PC-9 (cell line): ENCODE measurements at places on chromosomes 11 and 22.
A peak's percentile ranks its signal among the peaks of the same experiment; 100 is the strongest.

DNA sequence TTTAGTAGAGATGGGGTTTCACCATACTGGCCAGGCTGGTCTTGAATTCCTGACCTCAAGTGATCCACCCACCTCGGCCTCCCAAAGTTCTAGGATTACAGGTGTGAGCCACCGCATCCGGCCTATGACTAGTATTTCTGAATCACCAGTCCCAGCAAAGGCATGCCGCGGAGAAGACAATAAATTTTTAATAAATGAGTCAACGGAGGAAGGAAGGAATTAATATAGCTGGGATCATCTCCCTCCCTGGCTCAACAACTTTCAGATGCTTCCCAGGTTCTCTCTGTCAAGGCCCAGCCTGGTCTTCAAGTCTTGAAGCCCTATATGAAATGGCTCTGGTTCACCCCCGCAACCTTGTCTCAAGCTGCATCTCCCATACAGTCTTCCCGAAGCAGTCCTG lies 45.7 kb downstream of the CYTH4 start:
- peaks cover 94% of the 10 kb centered on the region for H3K4me1 ChIP-seq
- peak overlapping the region; percentile 99 for H3K27ac ChIP-seq

GRCh38 chr22:49203859-49204598 lies 623.6 kb downstream of the BRD1 start:
- H3K4me1 ChIP-seq = no peaks in the 10 kb centered on the region
- no peak overlapping the region for H3K4me3 ChIP-seq
- DNase-seq = no peak
- H3K27ac ChIP-seq = no peak overlapping the region
- H3K36me3 ChIP-seq = no peaks in the 10 kb centered on the region
- peaks cover 95% of the 10 kb centered on the region for H3K27me3 ChIP-seq

DNA sequence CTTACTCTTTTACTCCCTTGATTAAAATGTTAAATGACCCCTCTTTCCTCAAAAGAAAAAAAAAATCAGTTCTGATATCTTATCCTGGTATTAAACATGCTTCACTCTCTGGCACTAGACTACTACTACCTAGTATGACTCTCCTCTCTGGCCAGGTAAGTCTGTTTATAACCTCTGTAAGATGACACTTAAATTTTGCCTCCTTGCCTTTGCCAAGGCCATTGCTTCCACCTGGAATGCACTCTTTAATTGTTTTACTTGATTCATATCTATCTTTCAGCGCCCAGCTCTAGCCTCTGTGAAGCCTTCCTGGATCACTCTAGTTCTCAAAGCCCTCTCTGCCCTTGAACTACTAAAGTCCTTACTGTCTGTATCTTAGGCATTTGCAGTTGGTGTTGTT lies 170.4 kb downstream of the ETS1 start:
- H3K27ac ChIP-seq = no peak overlapping the region
- H3K36me3 ChIP-seq = no peaks in the 10 kb centered on the region

GRCh38 chr11:57303990-57304579 lies 20.7 kb downstream of the TNKS1BP1 start:
- peak; percentile 29 for DNase-seq
- H3K27ac ChIP-seq = no peak overlapping the region
- peaks cover 35% of the 10 kb centered on the region for H3K36me3 ChIP-seq
- peaks cover 20% of the 10 kb centered on the region for H3K4me1 ChIP-seq
- no peaks in the 10 kb centered on the region for H3K27me3 ChIP-seq

GRCh38 chr11:4134806-4135205 lies 40.2 kb downstream of the RRM1 start:
- H3K27me3 ChIP-seq = no peaks in the 10 kb centered on the region
- peak overlapping the region; percentile 67 for H3K27ac ChIP-seq
- peak; percentile 77 for DNase-seq
- peaks cover 14% of the 10 kb centered on the region for H3K36me3 ChIP-seq
- H3K4me1 ChIP-seq = peaks cover 16% of the 10 kb centered on the region

DNA sequence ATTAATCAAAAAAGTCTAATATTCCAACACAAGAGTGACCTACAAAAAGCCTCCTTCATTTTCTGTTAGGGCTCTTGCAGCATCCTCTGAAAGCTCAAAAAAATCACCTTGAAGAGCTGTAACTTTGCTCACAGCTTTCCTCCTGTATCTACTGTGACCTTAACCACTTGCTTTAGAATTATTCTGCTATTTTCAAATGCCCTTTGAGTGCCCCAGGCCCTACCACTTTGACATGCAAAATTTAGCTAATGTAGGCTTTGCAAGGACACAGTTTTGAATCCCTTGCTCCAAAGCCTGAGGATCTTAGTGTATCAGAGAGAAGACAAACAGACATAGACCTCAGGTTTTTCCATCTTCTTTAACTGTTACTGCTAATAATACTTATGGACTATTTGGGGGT lies 253.1 kb downstream of the LRRC4C start:
- H3K36me3 ChIP-seq = no peaks in the 10 kb centered on the region
- no peak for DNase-seq
- H3K27me3 ChIP-seq = peaks cover 9% of the 10 kb centered on the region
- no peak overlapping the region for H3K4me3 ChIP-seq
- H3K27ac ChIP-seq = no peak overlapping the region
- H3K4me1 ChIP-seq = no peaks in the 10 kb centered on the region

GRCh38 chr22:39184586-39185577 lies 32.4 kb upstream of the CBX7 start:
- no peak overlapping the region for H3K4me3 ChIP-seq
- no peaks in the 10 kb centered on the region for H3K36me3 ChIP-seq
- H3K27me3 ChIP-seq = no peaks in the 10 kb centered on the region
- no peak overlapping the region for H3K27ac ChIP-seq
- no peak for DNase-seq

DNA sequence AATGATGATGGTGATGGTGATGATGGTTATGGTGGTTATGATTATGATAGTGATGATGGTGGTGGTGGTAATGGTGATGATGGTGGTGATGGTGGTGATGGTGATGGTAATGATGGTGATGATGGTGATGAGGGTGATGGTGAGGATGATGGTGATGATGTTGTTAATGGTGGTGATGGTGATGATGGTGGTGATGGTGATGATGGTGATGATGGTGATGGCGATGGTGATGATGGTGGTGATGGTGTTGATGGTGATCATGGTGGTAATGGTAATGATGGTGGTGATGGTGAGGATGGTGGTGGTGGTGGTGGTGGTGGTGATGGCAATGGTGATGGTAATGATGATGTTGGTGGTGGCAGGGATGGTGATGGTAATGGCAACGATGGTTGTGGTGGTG lies 1222.5 kb downstream of the BRD1 start:
- peaks cover 64% of the 10 kb centered on the region for H3K27me3 ChIP-seq
- H3K4me1 ChIP-seq = no peaks in the 10 kb centered on the region
- DNase-seq = no peak
- no peak overlapping the region for H3K27ac ChIP-seq
- no peaks in the 10 kb centered on the region for H3K36me3 ChIP-seq

- DNase-seq = no peak
- no peak overlapping the region for H3K27ac ChIP-seq
- no peak overlapping the region for H3K4me3 ChIP-seq
- H3K4me1 ChIP-seq = no peaks in the 10 kb centered on the region
- H3K36me3 ChIP-seq = no peaks in the 10 kb centered on the region
- peaks cover 88% of the 10 kb centered on the region for H3K27me3 ChIP-seq
Observed at GRCh38 chr11:120040151-120040840, 97.6 kb downstream of the TRIM29 start.

DNA sequence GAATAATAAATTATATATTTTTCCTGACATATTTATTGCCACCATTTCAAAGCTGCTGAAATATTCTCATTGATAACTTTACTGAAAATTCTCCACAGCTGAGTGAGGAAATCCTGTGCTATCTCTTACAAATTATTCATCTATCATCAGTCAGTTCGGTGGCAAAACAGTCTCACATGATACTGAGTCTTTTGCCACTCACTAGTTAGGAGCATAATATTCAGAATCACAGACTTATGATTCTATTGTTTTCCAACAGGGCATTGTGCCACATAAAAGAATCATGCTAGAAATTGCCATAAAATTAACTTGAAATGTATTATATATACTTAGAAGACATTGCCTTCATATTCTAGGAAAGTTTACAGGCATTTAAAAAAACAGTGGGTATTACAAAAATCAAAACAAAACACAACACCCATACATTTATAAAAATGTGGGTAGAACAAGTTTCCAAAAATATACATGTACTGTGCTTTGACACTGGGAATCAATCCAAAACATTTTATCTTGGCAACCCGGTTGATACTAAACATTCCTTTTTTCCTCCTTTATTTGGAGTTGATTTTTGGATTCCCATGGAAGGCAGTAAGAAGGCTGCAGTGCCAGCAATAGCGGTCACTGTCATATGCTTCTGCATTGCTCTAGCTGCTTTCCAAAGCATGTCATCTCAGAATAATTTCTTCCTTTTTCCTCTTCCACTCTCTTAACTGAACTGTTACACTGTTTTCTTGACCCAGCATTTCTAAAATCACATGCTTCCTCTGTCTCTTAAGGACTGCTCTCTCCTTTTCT lies 42.5 kb downstream of the ATG16L2 start:
- H3K4me1 ChIP-seq = no peaks in the 10 kb centered on the region
- no peaks in the 10 kb centered on the region for H3K27me3 ChIP-seq
- no peak overlapping the region for H3K4me3 ChIP-seq

DNA sequence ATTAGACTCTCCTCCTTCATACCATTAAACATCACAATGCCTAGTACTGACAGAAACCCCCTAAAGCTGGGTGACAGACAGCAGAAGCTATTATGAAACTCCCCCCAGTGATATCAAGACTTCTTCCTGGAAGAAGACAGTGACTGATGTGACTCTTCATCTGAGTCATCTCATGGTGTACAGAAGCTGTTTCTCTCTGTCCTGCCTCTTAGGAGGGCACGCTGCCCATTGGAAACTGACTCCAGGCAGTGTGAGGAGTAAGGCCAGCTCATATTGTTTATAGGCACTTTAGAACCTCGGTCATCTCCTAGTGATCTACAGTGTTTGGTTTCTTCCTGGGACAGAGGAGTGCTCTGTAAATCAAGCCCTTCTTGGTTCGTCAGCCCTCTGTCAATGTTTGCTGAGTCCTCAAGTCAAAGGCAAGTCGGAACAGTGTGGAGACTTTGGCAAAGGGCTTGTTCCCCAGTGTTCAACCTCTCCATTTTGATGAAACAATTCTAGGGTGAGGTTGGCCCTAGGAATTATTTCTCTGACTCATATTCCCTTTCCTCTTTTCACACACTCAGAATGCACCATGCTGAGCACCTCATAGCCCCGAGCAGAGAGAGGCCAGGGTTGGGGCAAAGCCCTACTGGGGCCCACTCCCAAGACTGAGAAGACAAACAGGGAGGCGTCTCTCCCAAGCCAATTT lies 172.5 kb upstream of the TMEM45B start:
- no peak overlapping the region for H3K4me3 ChIP-seq
- H3K4me1 ChIP-seq = peaks cover 72% of the 10 kb centered on the region
- H3K27me3 ChIP-seq = no peaks in the 10 kb centered on the region
- DNase-seq = peak; percentile 55
- H3K27ac ChIP-seq = peak overlapping the region; percentile 92

GRCh38 chr22:25062386-25063085 lies 110.0 kb downstream of the KIAA1671 start:
- no peak overlapping the region for H3K27ac ChIP-seq
- no peaks in the 10 kb centered on the region for H3K4me1 ChIP-seq
- no peaks in the 10 kb centered on the region for H3K36me3 ChIP-seq
- H3K27me3 ChIP-seq = no peaks in the 10 kb centered on the region
- DNase-seq = no peak
